ENCODE measurements at places on chromosomes 6 and 20.

GRCh38 chr6:12569646-12570045 is 146.9 kb upstream of the PHACTR1 start:
- no peak for DNase-seq

GRCh38 chr6:149223904-149224351 is 93.6 kb upstream of the TAB2 start:
- no peak for DNase-seq

- no peak for DNase-seq
Measured at GRCh38 chr20:24877652-24878051, 71.4 kb upstream of the CST7 start.

DNA sequence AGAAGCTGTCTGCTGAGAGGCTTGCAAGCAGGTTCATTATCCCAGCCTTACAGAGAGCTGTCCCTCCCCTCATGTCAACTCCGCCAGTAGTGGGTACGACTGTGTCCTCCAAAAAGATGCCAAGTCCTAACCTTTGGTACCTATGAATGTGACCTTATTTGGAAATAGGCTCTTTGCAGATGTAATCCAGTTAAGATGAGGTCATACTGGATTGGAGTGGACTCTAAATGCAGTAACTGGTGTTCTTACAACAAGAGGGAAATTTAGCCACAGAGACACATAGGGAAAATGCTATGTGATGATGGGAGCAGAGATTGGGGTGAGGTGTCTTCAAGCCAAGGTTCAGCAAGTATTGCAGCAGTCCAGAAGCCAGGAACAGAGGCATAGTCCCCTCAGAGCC is 90.8 kb upstream of the FOXP4 start:
- no peak for DNase-seq

DNA sequence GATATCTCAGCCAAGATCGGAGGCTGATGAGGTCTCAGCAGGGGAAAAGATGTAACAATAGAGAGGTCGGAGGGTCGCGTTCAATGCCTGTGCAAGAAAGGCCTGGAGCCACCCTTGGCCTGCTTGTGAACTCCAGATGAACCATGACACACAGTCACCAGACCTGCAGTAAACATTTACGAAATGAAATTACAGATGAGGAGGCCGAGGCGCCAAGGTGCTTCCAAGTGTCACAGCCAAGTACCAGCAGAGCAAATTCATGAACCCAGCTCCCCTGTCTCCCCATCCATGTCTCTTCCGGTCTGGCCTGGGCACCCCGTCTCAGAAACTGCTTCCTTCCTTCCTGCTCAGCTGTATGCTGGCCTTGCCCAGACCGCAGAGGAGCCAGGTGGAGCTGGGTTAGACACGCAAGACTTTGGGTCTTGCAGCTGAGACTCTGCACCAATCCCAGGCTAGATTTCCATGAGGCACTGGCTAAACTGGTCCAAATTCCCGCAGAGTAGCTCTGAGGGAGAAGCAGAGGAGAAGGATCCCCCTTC is 48.1 kb downstream of the CHMP4B start:
- no peak for DNase-seq

- peak; percentile 73 for DNase-seq
Measured at GRCh38 chr20:62208795-62209755, 11.0 kb downstream of the HRH3 start.

GRCh38 chr20:41393705-41394066 is 27.1 kb upstream of the EMILIN3 start:
- no peak for DNase-seq

- no peak for DNase-seq
Measured at GRCh38 chr6:154488802-154489437, 21.6 kb downstream of the CNKSR3 start.

DNA sequence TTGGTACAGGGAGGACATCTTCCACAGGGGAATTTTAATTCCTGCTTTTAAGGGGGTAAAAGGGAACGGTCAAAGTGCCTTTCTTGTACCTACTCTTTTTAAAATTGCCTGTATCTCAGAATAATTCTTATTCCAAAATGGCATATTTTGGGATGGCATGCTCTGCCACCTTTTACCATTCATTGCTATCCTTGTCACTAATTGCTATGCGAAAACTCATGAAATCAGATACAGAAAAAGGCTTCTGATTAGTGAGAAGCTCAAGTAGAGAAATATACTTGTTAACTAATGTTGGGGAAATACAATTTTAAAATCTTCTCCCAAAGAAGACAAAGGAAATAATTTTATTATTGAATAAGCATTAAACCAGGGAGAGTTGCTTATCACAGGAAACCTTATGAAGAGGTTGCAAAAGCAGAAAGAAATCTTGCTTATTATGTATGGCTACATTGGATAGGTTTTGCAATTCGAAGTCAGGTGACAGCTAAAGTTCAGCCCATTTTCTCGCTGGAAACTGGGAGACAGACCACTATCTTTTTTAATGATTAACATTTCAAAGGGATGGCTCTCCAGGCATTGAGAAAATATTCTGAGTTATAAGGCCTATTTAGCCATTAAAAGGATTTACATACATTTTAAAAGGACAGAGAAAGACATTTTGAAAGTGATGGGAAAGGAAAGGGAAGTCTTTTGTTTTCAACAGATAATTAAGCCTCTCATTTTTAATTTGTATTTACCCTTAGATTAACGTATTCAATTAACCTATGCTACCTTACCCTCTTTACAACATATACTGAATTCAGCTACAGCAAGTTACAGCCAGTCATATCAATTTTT is 110.3 kb upstream of the PRSS16 start:
- no peak for DNase-seq

DNA sequence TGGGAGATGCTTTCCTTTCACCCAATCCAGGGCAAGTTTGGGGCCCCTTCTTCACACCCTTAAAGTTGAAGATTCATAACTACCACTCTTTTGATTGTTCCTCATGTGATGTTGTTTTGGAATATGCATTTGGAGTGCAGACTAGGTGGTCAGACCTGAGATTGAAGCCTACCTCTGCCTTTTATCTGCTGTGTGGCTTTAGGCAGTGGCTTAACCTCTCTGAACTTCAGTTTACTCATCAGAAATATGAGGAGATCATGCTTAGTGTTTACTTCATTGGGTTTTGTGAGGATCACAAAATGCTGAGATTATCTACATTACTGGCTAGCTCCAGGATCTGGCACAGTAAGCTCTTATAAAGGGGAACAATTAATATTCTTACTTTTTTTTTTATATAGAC is 26.4 kb upstream of the TCP11 start:
- DNase-seq, result no peak

DNA sequence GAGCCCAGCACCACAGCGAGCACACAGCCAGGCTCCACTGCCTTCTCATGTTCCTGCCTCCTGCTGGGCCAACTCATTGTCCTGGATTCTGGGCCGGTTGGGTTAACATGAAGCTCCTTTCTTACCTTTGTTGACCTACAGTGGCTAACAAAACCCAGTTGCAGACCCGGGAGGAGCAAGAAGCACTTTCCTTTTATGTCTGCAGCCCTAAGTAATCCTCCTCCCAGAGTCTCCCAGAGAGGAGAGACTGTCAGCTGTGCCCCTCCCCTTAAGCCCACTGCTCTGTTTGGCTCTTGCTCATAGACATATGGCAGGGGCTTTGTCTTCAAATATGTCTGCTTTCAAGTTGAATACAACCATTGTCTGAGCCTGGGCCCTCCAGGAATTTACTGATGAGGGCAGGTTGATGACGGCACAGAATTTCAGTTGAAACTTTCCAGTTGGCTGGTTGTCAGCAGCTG is 55.2 kb downstream of the PSMB1 start:
- DNase-seq, result no peak

DNA sequence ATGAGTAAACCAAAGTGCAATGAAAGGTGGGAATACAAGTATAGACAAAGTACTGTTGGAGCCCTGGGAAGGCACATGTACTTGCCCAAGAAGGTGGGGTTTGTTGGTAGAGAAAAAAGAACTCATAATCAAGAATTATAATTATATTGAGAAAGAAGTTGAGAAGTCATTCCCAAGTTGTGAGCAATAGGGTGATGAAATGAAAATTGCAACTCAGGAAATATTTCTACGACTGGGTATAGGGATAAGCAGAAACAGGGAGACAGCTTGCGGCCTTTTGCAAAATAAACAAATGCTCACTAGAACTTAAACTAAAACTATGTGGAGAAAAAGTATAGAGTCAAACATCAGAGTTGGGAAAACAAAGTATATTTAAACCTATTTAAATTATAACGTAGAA is 250.7 kb upstream of the FAM83B start:
- no peak for DNase-seq

DNA sequence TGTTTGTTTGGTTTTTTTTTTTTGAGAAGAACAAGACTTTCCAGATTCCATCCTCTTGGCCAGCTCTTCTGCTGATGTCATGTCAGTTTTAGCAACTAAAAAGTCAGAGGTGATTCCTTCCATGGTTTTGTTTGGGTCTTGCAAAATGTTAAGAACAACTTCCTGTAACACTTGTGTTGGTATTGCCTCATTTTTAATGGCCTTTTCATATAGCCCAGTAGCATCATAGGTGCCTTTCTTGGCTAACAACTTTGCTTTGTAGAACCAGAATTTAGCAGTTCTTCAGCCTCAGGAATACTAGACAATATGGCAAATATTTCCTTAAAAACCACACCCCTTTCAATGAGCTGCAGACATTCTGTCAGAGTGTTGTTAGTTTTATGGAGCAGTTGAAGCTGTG is 99.5 kb upstream of the SIRPG start:
- DNase-seq, result no peak

Data from HEK293T (cell line).